ENCODE measurements at places on chromosomes 1 and 21. TPM values are rescaled to one million over a fixed set of nuclear protein-coding genes. Genes with fewer than 3 reads are reported as not detected.
A peak's percentile ranks its signal among the peaks of the same experiment; 100 is the strongest.

- no peak for DNase-seq
Measured at GRCh38 chr21:34859976-34860653, 189.0 kb downstream of the RUNX1 start.

GRCh38 chr1:54323324-54323739 lies 82.9 kb downstream of the SSBP3 start:
- no peak for DNase-seq

DNA sequence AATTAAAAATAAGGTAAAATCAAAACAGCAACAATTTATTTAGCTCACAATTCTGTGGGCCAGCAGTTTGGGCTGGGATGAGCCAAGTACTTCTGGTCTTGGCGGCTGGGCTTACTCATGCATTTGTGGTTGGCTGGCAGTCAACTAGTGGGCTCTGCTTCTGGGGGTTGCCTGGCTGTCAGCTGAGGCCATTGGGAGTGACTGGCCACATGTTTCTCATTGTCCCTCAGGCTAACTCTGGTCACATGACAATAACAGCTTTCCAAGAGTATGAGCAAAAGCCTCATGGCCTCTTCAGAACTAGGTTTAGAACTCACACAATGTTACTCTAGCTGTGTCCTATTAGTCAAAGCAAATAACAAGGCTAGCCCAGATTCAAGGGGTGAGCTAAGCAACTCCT lies 15.6 kb upstream of the CHIA start:
- peak; percentile 80 for DNase-seq

DNA sequence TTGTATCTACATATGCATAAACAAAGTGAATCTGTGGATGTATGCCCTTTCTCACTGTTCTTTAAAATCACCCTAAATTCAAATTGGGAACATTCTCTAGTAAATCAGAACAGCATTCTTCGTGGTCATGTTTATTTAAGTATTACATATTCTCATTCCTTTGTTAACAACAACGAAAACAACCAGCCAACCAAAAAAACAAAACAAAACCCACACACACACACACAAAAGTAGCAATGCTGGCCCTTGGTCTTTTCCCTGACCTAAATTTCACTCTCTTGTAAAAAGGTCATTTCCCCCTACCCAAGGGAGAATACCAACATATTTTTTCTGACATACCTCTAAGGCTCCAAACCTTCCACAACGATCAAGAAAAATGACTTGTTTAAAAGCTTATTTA lies 102.6 kb downstream of the NRIP1 start:
- no peak for DNase-seq

KCNE1 gene
- polyA plus RNA-seq = 3.8 TPM

PBX1 gene
- 19.8 TPM for polyA plus RNA-seq

FMO2 gene
- 41.0 TPM for polyA plus RNA-seq
